Coronary artery (tissue), 2 donors: ENCODE measurements at places on chromosomes 5 and 9.

DNA sequence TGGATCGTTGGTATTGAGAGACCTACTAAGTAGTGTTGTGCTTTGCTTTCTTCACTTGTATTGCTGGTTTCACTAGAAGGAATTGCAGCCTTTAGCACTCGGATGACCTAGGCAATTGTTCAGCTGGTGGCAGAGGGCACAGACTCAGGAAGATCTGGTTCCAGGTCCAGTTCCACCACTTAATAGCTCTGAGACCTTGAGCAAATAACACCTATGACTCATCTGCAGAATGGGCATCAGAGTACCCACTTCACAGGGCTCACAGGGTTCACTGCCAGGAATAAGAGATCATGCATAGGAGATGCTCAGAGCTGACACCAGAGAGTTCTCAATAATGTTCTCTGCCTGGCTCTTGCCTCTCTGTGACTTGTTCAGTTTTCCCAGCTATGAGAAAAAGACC, 133.6 kb downstream of the SIL1 start:
- DNase-seq: no peak

- no peak for DNase-seq
These were observed 89.6 kb downstream of the AMBP start for GRCh38 chr9:113988385-113989016.

DNA sequence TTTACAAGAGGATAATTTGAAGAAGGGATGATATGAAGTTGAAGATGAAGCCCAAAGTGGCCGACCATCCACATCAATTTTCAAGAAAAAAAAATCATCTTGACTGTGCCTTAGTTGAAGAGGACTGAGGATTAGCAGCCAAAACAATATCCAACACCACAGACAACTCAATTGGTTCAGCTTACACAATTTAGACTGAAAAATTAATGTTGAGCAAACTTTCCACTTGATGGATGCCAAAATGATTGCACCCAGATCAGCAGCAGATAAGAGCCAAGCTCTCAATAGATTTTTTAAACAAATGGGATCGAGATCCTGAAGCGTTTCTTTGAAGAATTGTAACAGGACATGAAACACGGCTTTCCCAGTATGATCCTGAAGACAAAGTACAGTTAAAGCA, 163.2 kb downstream of the GADD45G start:
- DNase-seq: no peak

- no peak for DNase-seq
These were observed 5.1 kb upstream of the HSPA5 start for GRCh38 chr9:125246261-125246667.

DNA sequence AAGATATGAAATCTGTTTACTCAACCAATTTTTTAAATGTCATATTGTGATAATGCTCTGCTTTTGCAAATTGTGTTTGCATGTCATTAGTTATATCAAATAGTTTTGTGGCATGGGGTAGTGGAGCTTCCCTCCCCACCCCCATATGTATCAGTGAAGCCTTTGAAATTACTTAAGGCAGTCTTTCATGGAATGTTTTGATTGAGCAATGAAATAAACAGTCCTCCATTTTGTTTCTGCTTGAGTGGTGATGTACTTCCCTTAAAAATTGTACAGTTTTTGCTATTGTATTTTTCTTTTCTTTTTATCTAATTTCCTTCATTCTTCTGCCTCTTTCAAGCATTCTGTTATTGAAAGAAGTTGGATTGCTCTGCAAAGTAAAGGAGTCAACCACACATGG, 3.5 kb downstream of the SOWAHA start:
- no peak for DNase-seq

DNA sequence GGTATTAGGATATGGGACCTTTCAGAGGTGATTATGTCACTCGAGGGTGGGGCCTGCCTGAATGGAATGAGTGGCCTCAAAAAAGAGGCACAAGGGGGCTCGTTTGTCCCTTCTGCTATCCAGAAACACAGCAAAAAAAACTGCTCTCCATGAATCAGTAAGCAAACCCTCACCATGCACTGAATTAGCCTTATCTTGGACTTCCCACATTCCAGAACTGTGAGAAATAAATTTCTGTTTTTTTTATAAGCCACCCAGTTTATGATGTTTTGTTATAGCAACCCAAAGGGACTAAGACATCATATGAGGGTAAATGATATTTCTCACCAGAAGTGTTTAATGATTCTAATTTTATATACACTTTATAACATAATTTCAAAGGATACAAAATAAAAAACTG, 476.6 kb upstream of the EDIL3 start:
- DNase-seq: no peak

- DNase-seq: peak; percentile 55
These were observed 2.9 kb downstream of the P4HA2 start for GRCh38 chr5:132224716-132225115.

DNA sequence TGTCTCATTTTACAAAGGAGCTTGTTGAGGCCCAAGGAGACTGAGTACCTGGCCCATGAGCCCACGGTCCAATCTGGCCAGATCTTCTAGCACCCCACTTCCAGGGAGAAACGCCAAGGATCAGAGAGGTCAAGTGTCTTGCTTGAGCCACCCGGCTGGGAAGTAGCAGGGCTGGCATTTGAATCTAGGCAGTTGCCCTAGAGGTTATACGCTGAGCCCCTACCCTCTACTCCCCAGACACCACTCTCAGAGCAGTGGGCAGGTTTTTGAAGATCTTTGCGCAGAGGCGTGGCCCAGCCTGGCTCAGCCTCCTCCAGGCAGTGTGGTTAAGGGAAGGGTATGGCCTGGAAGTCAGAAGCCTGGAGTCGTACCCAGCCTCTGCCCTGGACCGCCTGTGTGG, 5.8 kb upstream of the NUP214 start:
- DNase-seq: no peak

DNA sequence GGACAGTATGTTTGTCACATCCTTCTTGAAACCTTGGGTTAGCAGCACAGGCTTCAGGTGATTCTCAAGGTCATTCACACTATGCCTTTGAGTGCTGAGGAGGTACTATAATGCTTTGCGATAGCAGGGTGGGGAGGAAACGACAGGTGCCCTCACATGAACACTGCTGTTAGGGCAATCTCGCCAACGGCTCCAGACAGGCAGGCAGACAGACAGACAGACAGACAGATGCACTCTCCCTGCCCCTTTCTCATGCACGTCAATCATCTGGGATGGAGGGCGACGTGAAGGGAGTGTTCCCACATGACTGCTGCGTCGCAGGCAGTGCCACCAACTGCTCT, 82.9 kb downstream of the RAPGEF1 start:
- no peak for DNase-seq

GRCh38 chr5:65914641-65915196, 11.7 kb upstream of the ERBIN start:
- DNase-seq: no peak

DNA sequence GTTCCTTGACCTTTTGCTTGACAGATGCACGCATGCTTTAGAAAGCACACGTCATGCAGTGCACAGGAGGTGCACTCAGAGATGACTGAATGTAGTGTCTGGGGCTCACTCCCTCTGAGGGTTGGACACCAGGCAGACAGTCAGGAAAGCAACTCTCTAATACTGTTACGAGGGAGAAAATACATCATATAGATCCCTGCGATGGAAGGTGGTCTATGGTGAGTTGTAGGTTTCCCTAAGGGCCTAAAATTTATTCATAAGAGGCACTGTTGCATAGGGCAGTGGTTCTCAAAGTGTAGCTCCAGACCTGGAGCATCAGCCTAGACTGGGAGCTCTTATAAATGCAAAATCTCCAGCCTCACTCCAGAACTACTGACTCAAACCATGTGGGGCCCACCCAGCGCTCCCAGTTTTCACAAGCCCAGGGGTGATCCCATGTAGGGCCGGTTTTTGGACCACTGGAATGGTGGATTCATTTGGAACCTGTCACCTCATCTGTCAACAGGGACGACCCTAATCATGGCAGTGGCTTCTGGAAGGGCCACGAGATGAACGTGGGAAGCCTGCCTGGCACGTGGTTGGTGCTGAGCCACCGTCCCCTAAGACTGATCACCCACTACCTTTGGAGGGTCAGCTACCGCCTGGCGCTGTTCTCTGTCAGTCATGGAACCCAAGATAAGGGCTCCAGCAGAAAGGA, 16.8 kb upstream of the PHF19 start:
- no peak for DNase-seq

- DNase-seq: no peak
These were observed 605.8 kb upstream of the PTGER4 start for GRCh38 chr5:40073927-40074326.

DNA sequence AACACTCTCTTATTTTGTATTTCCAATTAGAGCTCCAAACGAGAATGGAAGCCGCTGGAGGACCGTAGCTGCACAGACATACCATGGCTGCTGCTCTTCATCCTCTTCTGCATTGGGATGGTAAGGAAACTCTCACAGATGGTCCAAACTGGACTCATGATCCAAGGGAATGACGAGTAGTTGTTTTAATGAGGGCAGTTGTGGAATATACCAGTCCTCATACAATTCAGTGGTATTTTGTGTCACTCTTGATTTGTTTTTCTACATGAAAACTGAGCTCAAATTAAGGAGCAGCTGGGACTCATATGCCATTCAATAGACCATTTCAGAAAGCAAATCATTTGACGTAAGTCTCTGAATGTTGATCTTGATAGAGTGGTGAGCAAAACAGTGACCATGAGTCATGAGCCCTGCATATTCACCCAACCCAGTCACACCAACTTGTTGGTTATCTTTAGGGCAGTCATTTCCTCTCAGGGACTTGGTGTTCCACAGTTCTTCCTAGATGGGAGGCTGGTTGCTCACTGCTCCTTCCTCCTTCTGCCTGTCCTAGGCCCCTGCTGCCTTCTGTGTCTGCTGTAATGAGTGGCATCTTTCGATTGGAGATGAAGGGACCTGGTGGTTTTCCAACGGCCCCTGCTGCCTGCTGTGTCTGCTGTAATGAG, 54.9 kb downstream of the SLC44A1 start:
- peak; percentile 77 for DNase-seq

GRCh38 chr9:101400120-101400519, 1.5 kb downstream of the ZNF189 start:
- no peak for DNase-seq

DNA sequence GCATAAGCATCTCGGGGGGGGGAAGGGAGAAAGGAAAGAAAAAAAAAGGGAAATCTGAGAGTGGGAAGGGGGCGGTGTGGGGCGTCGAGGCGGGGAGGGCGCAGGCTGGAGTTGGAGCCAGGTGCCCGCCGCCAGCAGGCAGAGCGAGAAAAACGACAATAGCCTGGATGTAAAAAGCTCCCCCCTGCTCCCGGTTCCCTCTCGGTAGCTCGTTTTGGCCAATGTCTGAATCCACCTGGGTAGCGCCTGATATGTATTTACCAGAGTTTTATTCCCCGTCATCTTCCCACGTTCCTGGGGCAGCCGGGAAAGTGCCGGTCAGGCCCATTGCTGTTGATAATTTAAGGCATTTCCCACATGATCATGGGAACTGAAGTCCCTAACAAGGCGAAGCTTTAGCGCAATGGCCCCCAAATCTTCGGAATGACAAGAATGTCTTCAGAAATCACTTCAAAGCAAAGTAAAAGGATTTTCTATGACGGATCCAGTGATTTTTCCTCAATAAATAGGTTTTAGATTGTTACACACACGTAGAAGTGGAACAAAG, 3.0 kb upstream of the OTP start:
- no peak for DNase-seq

DNA sequence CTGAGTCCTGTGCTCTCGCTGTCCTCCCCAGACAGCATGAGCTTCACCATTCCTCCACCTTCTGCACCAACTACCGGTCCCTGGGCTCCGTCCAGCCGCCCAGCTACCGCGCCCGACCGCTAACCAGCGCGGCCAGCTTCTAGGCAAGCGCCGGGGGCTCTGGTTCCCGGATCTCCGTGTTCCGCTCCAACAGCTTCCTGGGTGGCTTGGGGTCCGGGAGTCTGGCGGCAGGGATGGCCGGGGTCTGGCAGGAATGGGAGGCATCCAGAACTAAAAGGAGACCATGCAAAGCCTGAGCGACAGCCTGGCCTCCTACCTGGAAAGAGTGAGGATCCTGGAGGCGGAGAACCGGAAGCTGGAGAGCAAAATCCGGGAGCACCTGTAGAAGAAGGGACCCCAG, 613.1 kb upstream of the PTGER4 start:
- no peak for DNase-seq

DNA sequence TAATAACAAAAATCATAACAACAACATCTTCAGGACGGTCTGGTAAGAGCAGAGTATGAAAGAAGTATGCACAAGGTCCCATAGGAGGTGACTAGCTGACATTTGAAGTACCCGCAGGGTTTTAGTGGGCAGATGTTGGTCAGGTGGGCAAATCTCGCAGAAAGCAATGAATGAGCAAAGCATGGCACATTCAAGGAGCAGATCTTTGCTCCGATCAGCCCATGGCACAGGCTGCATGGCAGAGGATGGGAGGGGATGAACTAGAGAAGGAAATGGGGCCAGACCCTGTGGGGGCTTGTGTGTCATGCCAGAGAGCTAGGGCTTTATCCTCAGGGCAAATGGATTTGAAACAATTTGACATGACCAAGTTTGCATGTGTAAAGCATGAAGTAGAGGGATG, 90.0 kb downstream of the SEMA6A start:
- no peak for DNase-seq

GRCh38 chr9:14296495-14297113, 17.3 kb downstream of the NFIB start:
- no peak for DNase-seq

DNA sequence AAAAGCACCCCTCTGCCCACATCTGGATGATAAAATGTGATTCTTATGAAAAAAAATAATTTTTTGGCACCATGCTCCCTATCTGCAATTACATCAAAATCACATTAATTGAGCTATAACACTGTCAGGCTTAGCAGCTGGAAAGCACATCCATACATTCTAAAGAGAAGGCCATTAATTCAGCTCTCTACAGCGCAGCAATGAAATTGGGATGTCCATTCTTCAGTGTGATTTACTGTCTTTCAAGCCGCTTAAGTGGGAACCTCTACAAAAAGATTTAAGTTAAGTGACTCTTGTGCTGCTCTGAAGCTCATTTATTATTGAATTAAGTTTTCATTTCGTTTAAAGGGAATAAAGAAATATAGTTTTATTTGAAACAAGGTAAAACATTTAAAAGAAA, 171.3 kb downstream of the EBF1 start:
- no peak for DNase-seq

DNA sequence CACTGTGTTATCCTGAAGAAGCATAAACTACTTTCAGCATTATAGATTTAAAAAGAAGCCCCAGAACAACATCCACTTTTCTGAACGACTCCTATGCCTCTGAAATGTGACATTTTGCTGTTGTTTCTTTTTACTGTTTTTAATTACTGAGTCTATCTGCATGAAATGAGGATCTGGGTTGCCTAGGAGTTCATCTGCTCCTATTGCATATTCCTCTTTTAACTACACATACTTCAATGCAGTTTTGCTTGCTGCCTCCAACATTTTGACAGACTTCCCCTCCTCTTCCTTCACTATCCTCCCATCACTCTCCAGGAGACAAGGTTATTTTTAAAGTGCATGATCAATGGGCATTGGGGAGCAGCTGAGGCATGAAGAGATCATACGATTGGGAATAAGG, 164.5 kb downstream of the TMC1 start:
- no peak for DNase-seq
